Astrocyte of the cerebellum (primary cell): ENCODE measurements at places on chromosomes 2 and 18.

DNA sequence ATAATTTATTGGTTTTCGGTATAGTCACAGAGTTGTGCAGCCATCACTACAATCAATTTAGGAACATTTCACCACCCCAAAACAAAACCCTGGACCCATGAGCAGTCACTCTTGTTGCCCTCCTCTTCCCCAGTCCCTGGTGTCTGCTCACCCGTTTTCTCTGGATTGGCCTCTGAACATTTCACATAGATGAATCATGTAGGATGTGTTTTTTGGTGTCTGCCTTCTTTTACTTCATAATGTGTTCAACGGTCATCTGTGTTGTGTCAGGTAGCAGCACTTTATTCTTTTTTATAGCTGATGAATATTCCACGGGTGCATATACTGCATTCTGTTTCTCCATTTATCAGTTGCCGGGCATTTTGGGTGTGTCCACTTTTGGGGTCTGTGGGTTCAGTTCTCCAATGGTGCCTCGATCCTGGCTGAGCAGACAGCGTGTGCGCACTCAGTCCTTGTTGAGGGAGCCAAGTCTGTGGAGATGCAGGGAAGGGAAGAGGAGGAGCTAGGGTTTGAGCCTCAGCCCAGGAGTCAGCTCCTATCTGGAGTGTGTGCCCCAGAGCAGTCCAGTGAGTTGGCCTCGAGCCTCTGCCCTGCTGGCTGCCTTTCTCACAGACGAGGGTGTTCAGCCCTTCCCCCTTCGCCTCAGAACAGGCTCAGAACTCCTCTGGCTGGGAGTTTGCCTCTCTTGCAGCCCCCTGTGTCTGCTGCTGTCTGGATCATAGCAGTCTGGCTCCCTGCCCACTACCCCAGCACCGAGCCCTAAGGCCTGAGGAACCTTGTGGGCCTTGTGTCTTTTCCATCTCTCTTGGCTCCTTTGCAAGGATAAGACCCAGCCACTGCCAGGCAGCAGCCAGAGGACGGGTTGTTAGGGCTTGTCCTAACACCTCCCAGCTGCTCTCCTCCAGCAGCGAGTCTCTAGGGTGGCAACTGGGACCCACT lies 18.0 kb downstream of the C2orf74 start:
- DNase-seq, result peak; percentile 50

DNA sequence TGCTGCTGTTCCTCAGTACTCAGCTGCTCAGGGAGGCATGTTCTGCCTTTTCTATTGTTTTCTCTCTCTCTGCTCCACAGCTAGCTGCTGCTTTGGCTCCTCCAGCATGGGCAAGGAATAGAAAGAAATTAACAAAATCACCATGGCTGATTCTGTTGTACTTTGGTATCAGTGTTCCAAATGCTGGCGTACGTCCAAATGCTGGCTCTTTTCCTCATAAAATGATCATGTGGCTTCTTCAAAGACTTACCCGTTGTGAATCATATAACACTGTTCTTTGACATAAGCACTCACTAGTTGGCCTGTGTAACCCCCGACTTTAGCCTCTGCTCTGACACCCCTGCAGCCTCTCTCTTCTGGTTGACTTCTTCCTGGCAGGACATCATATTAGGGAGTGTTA lies 547.6 kb downstream of the CPS1 start:
- DNase-seq, result no peak

DNA sequence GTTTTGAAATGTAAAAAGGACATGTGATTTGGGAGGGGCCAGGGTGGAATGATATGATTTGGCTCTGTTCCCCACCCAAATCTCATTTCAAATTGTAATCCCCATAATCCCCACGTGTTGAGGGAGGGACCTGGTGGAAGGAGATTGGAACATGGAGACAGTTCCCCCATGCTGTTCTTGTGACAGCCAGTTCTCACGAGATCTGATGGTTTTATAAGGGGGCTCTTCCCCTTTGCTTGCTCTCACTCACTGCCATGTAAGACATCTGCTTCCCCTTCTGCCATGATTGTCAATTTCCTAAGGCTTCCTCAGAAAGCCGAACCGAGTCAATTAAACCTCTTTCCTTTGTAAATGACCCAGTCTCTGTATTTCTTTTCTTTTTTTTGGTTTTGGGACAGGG lies 39.2 kb downstream of the FECH start:
- no peak for DNase-seq

- DNase-seq, result no peak
Measured at GRCh38 chr18:30828700-30829099, 213.8 kb downstream of the DSC3 start.

GRCh38 chr2:200702646-200703118 lies 109.0 kb upstream of the BZW1 start:
- no peak for DNase-seq

DNA sequence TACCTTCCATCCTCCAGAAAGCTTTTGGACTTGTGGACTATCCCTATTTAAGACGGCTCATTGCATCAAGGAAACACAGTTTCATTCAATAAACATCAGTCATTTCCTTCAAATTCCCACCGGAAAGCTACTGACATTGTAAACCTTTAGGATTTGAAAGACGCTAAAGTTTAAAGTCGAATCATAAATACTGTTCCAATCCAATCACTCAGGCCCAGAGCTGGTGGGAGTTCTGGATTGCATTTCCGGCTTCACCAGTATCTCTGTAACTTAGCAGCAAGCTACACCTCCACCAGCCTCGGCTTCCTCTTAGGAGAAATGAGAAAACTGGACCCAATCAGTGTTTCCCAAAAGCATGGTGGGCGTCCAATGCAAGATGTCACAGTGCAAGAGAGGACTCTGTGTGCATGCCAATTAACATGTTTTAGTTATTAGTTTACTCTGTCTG lies 1.6 kb downstream of the WDFY1 start:
- no peak for DNase-seq

DNA sequence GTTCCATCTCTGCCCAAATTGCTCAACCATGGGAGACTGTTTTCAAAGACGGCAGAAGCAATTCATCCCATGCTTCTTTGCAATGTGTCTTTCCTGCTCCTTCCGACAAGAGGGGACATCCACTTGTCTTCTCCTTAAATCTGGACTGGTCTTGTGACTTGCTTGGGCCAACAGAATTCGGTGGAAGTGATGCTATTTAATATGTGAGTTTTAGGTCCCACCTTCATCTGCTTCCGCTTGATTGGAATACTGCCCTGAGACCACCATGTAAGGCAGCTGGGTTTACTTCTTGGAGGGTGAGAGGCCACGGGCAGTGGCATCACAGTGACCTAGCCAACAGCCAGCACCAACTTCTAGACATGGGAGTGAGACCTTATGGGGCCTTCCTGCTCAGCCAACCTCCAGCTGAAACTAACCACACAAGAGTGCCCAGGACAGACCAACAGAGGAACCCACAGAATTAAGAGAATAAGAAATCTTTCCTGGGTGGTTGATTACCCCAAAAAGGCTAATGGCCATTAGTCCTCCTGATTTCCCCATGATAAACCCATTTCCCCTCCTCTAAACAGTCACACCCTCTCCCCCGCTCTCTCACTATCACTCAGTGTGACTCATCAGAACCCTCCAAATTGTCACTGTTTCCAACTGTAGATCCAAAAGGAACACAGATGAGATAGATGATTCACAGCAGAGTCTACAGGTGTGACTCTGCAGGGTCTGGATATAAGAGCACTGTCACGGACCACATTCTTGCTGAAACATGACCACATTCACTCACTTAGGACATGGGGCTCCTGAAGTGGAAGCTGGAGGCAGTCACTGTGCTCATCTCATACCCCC lies 16.2 kb upstream of the RHOB start:
- no peak for DNase-seq

- DNase-seq, result peak; percentile 58
Measured at GRCh38 chr2:189674374-189675112, at the start of gene ANKAR. TSS of gene ANKAR (plus strand) at chr2:189674670. CDS start at chr2:189676491, 1,821 bp downstream.

- DNase-seq, result no peak
Measured at GRCh38 chr18:29397536-29397935, 1220.6 kb upstream of the CDH2 start.

DNA sequence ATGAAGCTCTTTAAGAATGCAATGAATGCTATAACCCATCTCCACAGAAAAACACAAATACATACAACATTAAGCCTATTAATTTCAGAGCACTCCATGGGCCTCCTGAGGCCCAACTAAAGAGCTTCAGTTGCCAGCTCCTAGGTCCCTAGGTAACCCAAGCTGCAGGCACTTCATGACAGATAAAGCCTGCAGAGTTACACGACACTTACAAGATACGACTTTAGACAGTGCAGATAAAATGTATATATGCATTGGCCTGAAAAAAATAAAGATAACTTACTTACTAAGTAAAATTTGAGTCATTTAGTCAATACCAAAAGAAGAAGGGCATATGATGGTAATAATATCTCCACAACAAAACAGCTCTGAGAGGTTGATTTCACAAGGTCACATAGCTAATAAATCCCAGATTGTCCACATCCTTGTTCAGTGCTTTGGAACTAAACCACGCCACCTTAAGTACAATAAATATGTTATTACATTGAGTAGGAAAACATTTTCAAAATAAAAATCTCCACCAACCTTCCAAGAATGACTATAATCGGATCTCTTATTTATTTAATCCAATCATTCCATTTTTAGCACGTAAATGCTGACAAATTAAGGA lies 3.4 kb downstream of the MAP4K3 start:
- no peak for DNase-seq

GRCh38 chr2:72292433-72292832 lies 144.8 kb upstream of the CYP26B1 start:
- no peak for DNase-seq

DNA sequence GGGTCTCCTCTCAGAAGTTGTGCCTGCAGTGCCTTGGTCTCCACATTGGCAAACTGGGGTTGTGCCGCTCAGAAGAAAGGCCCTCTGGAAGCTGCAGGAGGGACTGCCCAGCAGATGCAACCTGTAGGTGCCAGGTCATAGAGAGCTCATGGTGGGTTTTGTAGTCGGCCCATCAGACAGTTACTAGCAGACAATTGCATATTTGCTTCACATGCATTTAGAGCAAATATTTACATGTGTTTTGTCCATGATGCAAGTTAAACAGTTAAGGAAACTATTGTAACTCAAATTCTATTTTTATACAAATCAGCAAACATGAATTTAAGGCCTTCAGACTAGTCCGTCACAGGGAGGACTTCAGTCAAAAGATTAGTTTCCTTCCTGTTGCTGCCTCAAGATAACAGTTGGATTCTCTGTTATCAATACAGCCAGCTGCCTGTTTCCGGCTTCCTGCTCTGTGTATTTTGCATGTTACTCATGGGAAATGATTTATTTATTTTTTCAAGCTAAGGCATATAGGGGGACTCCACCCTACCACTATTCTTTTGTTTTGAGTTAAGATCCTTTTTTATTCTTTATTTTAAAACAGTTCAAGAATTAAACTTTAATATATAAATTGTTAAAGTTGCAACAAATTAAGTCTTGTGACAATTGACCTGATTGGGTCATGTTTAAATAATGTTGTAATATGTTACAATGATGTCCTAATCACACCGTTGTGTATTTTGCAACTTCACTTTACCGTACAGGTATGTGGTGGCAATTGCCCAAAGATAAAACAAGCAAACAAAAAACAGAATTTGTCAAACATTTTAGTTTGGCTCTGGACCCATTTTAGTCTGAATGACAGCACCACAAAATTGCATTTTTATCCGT lies 133.5 kb downstream of the SPTBN1 start:
- no peak for DNase-seq
